Right renal pelvis (tissue), 4 donors: ENCODE measurements at places on chromosomes 4 and X. TPM values are rescaled to one million over a fixed set of nuclear protein-coding genes. Genes with fewer than 3 reads are reported as not detected.

DNA sequence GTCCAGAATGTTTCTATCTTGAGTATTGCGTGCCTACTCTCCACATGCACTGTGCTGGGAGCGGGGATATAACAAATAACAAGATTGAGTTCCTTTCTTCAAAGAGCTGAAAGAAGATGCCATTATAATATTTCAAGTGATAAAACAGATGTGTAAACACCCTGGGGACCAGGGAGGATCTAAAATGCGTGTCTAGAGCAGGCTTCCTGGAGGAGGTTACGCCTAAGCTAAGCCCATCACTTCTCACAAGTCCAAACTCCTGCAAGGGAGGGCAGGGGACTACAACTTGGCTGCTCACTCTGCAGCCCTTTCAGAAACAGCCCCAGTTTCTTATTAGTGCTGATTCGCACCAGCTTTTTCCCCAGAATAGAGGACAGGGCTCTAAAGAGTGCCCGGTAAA lies 21.5 kb downstream of the PTCHD1 start:
- no peak for DNase-seq

DNA sequence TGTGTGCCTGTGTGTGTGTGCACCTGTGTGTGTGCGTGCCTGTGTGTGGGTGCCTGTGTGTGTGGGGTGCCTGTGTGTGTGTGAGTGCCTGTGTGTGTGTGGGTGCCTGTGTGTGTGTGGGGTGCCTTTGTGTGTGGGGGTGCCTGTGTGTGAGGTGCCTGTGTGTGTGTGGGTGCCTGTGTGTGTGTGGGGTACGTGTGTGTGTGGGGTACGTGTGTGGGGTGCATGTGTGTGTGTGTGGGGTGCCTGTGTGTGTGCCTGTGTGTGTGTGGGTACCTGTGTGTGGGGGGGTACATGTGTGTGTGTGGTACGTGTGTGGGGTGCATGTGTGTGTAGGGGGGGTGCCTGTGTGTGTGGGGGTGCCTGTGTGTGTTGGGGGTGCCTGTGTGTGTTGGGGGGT lies 73.4 kb upstream of the HGFAC start:
- no peak for DNase-seq

GRCh38 chr4:160846121-160846520 lies 1317.7 kb downstream of the FSTL5 start:
- no peak for DNase-seq

The VCX3B gene
- polyA plus RNA-seq = 0.22 TPM

The TMEM271 gene
- not detected for polyA plus RNA-seq

The TEC gene
- 4.1 TPM for polyA plus RNA-seq

The TMEM192 gene
- polyA plus RNA-seq = 35.7 TPM
